ENCODE measurements at places on chromosomes 11 and 22.
A peak's percentile ranks its signal among the peaks of the same experiment; 100 is the strongest.

DNA sequence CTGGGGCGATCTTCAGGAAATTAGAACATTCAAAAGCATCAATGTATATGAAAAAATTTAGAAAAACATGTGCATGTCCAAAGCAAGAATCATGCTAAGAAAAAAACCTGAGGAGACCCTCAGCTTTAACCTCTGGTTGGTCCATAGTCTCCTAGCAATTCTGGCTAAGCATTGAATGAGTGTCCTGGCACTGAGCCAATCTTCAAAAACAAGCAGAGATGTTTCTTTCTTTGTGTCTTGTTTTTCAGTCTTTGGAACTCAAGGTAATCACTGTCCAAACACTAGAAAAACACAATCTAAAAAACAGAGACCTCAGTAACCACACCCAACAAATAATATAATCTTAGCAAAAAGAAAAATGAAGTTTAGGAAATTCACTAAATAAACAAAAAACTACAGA, 205.4 kb upstream of the CARD18 start:
- no peak for DNase-seq

DNA sequence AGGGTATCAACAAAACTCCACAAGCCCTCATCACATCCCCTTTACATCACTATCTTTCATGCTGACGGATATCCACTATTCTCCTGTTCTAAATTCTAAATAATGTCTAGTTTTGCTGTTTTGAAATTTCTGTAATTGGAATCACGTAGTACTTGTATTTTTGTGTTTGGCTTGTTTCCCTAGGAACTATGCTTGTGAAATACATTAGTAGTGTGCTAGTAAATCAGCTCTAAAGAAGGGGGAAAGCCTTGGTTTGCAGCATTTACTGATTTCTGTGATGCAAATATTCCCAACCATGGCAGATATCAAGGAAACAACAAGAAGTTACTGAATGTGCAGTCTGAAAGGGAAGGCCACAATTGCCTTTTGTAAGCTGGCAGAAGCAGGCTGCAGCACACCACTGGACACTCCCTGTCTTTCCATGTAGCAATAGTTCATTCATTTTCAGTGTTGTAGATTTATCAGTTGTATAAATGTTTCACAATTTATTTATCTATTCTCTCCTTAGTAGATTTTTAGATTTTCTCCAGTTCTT, 4.7 kb upstream of the FOLH1 start:
- DNase-seq: no peak

DNA sequence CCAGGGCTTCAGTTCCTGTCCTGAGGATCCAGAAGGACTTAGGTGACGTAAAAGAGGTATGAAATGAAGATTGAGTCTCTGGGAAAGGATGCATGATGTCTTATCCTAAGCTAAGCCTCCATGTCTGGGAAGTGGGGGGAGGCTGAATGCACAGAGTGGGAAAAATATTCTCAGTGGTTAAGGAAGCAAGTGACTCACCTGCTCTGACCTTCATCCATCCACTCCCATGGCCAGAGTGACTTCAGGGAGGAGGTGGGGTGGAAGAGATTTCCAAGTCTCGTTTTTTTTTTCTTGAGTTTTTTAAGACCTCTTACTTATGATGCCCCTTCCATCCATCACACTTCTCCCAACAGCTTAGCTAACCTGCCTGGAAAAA, 32.5 kb upstream of the POLD3 start:
- DNase-seq: no peak

- DNase-seq: no peak
These were observed 5.2 kb downstream of the SCYL1 start for GRCh38 chr11:65530157-65530496.

- no peak for DNase-seq
These were observed 7.5 kb downstream of the RASD2 start for GRCh38 chr22:35547987-35548721.

DNA sequence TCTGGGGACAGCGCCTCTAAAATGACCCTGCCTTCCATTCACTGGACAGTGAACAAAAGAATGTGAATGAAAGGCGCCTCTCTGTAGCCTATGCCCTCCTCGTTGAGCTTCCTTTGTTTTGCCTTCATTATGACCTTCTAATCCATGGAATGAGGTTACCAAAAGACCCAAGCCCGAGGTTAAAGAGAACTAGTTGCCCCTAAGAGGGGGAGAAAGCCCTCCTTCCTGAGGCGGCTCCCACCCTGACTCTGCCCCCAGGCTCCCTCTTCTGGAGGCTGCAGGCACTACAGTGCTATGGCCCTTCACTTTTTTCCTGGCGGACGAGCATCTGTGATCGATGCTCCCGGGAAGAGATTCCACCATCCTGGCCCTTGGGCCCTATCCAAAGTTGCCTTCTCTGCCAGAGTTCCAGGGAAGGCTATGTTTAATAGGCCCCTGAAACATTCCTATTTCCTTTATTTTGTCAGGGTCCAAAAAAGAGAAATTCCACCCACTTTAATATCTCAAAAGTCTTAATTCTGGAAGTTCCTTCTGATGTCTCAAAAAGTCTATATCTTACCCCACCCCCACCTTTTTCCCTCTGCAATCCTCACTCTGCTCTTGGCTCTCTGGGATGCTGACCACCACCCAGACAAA, 147.3 kb downstream of the FEZ1 start:
- DNase-seq: peak; percentile 10

DNA sequence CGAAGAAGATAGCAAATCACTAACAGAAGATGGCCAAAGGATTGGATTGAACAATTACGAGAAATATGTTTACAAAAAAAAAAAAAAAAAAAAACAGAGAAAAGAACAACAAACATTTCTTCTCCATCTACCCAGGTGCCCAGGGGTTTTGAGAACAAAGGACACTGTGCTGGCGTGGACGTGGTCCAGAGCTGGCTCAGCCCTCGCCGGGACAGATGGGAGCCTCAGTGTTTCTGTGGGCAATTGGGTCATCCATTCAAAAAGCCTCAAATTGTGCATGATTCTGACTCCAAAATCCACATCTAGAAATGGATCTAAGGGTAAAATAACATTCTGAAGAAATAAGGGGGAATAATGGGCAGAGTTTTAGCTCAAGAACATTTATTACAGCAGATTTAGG, 63.1 kb downstream of the DHCR7 start:
- DNase-seq: no peak

GRCh38 chr11:70700871-70701270, 302.5 kb downstream of the CTTN start:
- no peak for DNase-seq

DNA sequence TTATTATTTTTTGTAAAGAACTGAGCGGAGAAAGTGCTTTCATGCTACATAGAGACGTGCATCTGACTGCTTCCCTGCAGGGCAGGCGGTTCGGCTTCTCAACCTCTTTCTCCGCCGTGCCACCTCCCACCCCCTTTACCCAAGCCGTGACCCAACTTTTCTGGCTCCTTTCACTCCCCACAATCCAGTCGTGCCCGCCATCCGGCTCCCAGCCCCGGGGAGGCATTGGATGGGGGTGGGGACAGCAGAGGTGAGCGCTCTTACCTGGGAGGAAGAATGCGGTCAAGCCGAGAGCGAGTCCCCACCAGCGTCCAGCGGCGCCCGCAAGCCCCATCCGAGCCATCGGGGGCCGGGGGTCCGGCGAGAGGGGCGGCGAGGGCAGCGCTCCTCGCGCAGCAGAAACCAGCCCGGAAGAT, 781 bp downstream of the NECTIN1 start:
- no peak for DNase-seq

DNA sequence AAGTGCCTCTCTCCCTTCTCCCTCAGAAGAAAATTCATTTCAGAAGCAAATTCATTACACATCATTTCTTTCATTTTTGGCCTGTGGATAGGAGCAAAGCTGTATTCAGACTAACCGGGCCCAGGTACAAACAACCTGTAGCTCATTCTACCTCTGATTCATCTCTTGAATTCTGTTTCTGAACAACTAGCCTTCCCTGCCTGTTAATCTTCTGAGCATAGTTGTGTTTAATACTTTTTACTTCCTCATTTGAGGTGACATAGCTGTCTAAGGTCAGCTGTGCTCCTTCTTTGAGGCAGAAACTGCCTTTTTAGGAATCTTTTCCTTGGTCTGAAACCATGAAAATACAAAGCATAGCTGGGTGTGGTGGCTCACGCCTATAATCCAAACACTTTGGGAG, 12.6 kb upstream of the IL18BP start:
- no peak for DNase-seq

DNA sequence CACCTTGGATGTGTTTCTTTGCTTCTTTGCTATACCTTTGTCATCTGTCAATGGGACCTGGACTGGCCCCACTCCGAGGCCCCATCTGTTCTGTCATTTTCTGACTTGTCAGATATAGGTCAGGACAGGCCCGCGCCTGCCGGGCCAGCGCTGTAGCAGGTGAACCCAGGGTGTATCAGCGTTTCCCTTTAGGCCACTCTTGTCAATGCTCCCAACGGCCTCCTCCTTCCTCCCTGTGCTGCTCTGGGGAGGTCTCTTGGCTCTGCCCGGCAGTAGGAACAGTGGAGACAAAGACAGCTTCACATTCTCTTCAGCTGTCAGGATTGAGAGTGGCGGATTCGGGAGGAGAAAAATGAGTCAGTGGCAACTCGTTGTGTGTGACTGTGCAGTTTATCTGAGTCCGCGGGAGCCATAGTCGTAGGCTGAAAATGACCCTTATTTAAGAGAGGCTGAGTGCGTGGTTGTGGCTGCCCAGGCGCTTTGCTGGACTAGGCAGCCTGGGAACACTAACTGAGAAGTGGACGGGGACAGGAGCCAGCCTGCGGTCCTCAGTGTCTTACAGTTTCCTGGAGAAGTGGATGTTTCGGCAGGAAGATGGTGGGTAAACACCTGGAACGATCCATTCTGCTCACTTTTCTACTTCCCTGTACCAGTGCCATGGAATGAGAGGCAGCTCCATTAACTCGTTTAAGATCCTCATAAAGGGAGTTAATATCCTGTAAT, 102.3 kb downstream of the PRR5L start:
- no peak for DNase-seq

GRCh38 chr11:118054712-118055640, 21.9 kb upstream of the TMPRSS4 start:
- DNase-seq: no peak

GRCh38 chr11:119797736-119798135, 68.7 kb upstream of the NECTIN1 start:
- no peak for DNase-seq

GRCh38 chr11:2235588-2236326, 34.6 kb downstream of the ASCL2 start:
- no peak for DNase-seq

GRCh38 chr11:104565583-104565961, 332.7 kb downstream of the CASP12 start:
- DNase-seq: no peak

- DNase-seq: no peak
These were observed 416.4 kb upstream of the SYN3 start for GRCh38 chr22:33474587-33474986.

Measured in activated T-helper 1 cell treated with anti-CD3 and anti-CD28 coated beads, Interleukin-12 subunit alpha, Interleukin-12 subunit beta, Interleukin-2, Interleukin-4 antibody, amounts not matched to agents 30 ng/mL and 10 ng/mL and 1 ng/mL, durations not matched to agents 14 hours and 24 hours and 36 hours (primary cell).